Breast epithelium (tissue), 4 donors: ENCODE measurements at places on chromosomes 13 and 19. TPM values are rescaled to one million over a fixed set of nuclear protein-coding genes. Genes with fewer than 3 reads are reported as not detected.

Gene KCNRG
- 2.6 TPM for total RNA-seq

Gene HTR2A
- 1.2 TPM for total RNA-seq

Gene SERTAD1
- total RNA-seq, result 10.4 TPM

Gene CGB1
- total RNA-seq, result not detected

Gene AMH
- total RNA-seq, result not detected

Gene SOX1
- not detected for total RNA-seq

Gene SPTBN4
- total RNA-seq, result 1.6 TPM

Gene HIPK4
- 0.33 TPM for total RNA-seq

Gene ZNF534
- 1.2 TPM for total RNA-seq

Gene CDC37
- total RNA-seq, result 172 TPM

DNA sequence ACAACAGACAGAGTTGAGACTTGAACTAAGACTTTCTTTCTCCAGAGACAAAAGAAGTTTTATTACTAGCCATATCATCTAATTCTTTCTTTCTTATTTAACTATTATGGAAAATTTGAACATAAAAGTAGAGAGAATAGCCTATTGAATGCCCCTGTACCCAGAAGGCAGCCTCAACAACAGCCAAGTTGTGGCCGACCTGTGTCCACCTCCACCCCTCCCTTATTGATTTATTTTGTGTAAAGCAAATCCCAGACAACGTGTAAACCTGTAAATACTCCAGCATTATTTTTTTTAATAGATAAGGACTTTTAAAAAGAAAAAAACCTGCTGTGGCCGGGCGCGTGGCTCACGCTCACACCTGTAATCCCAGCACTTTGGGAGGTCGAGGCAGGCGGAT, 26.1 kb upstream of the FXYD3 start:
- no peak for DNase-seq

- DNase-seq, result no peak
Observed at GRCh38 chr19:41868989-41869300, 8.1 kb upstream of the CD79A start.

GRCh38 chr19:55544776-55545439, 435 bp downstream of the SBK3 start:
- DNase-seq, result no peak

DNA sequence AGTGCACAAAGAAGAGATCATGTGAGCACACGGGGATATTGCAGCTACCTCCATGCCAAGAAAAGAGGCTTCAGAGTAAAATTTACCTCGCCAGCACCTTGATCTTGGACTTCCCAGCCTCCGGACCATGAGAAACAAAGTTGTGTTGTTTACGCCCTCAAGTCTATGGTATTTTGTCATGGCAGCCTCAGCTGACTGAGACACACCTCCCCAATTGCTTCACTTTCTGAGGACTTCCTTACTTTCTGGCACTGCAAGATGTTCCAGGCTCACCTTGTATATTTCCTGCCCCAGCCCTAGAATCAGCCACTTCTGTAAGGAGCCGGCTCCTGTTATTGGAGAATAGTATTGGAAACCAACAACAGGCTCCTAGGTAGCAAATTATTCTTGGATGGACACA, 6.6 kb upstream of the CEBPG start:
- no peak for DNase-seq

GRCh38 chr13:32125751-32126150, 94.2 kb downstream of the FRY start:
- no peak for DNase-seq

DNA sequence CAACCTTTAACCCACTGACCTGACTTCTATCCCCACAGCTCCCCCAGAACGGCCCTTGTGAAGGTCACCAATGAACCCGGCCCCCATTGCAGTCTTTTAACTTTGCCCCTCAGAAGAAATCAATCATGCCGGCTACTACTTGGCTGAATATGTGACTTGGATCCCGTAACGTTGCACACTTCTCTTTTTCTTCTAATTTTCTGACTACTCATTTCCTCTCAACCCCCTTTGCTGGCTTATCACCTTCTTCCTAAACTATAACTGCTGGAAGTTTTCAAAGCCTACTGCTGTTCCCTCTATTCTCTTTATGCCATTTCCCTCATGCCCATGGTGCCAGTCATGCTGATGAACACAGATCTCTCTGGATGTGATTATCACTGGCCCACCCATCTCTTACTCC, 367.6 kb downstream of the DNAJC15 start:
- no peak for DNase-seq

- no peak for DNase-seq
Observed at GRCh38 chr13:71939186-71939585, 72.2 kb upstream of the DACH1 start.

- peak; percentile 87 for DNase-seq
Observed at GRCh38 chr19:38707512-38708114, 36.7 kb downstream of the CAPN12 start.

DNA sequence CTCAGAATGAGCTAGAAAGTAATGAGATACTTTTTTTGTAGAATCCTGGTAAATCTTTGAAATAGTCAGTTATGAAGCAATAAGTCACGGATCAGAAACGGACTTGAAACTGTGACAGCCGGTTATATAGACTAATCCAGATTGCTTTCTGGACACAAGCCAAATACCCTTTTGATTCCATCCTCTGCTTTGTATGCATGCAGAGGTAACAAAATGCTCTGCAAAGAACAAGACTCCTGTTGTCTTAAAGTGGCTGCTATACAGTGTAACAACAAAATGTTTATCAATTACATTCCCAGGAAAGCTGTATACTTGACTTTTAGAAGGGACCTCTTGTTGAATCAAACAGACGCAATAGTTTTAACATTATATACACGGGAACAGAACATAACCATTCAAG, 66.5 kb upstream of the STARD13 start:
- DNase-seq, result no peak

DNA sequence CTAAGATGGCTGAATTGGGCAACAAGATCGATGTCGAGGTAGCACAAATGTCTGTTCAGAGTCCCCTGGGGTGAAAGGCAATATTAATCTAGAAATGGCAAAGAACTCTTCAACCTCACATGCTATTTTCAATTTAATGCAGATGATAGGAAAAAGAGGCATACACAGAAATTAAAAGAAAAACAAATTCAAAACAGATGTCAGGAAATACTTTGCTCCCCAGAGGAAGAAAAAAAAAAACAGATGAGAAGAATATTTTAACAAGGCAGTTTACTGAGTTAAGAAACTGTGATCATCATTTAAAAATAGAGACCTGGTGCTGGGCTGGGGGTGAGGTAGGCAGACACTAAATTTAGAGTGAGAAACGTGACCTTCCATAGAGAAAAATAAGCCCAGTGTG, 421.9 kb upstream of the ARGLU1 start:
- no peak for DNase-seq

DNA sequence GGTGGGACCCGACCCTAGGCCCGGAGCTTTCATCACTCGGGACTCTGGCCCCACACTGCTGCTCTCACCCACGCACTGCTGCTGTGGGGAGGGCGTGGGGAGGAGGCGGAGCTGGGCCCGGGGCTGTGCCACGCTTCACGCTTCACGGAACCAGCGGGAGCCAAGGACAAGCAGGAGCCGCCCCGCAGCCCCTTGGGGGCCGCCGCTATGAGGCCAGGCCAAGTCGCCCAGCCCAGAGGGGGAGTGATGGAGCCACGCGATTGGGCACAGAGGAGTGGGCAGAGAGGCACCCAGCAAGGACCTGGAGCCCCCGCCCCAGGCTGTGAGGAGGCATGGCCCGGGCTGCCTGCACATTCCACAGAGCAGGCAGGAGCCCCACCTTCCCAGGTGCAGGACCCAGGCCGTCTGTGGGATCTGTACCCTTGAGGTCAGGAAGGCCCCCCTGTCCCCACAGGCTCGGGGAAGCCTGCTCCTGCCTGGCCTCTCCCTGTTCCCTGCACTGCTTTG, 10.2 kb upstream of the SUPT20H start:
- DNase-seq, result no peak

DNA sequence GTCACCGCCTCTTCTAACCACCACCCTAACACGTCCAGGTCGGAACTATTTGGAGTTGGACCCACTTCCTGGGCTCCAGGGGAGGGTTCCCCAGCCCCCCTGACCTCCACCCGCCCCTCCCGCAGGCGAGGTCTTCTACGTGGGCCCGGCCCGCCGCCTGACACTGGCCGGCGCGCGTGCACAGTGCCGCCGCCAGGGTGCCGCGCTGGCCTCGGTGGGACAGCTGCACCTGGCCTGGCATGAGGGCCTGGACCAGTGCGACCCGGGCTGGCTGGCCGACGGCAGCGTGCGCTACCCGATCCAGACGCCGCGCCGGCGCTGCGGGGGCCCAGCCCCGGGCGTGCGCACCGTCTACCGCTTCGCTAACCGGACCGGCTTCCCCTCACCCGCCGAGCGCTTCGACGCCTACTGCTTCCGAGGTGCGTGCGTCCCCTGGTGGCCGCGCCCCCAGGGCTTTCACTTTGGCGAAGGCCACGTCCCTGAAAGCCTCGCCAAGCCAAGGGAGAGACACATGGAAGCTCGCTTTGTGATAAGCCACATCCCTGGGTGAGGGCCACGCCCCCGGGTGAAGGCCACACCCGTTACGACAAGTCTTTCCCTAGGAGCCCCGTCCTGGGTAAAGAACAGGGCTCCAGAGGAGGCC, 13.2 kb downstream of the NCAN start:
- DNase-seq, result peak; percentile 22

GRCh38 chr13:42653679-42654078, 79.7 kb downstream of the TNFSF11 start:
- no peak for DNase-seq

GRCh38 chr13:59276436-59276835, 887.3 kb downstream of the DIAPH3 start:
- DNase-seq, result no peak

GRCh38 chr19:4851551-4852290, 15.7 kb downstream of the PLIN3 start:
- peak; percentile 45 for DNase-seq

DNA sequence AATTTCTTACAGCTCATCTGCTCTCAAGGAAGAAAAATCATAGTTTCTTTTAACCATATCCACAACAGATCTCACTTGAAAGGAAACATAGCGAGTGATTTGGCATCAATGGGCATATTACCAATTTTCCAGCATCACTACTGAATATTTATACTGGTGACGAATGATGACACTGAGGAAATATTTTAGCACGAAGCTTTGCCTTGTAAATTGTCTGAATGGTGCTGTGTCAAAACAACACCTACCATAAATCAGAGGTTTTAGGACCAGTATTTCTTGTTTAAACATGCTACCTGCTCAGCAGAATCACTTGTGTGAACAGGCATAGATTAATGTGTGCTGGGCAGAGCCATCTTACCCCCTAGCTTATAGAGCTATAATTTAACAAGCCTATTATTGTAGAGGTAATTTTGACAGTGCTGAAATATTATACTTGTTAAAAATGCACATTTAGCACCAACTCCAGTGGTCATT, 146.8 kb downstream of the ABCC4 start:
- DNase-seq, result no peak

- no peak for DNase-seq
Observed at GRCh38 chr19:15213715-15214381, 13.1 kb upstream of the NOTCH3 start.

DNA sequence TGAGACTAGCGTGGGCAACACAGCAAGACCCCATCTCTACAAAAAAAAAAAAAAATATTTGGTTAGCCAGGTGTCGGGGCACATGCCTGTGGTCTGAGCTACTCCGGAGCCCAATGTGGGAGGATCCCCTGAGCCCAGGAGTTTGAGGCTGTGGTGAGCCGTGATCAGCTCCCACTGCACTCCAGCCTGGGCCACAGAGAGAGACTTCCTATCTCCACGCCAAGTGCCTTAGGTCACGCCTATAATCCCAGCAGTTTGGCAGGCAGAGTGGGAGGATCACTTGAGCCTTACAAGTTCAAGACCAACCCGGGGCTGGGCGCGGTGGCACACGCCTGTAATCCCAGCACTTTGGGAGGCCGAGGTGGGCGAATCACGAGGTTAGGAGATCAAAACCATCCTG, 8.7 kb upstream of the ADAT3 start:
- no peak for DNase-seq

GRCh38 chr13:40072663-40073120, 417.2 kb downstream of the COG6 start:
- DNase-seq, result no peak

GRCh38 chr13:45063261-45063860, 56.9 kb upstream of the GTF2F2 start:
- DNase-seq, result no peak

DNA sequence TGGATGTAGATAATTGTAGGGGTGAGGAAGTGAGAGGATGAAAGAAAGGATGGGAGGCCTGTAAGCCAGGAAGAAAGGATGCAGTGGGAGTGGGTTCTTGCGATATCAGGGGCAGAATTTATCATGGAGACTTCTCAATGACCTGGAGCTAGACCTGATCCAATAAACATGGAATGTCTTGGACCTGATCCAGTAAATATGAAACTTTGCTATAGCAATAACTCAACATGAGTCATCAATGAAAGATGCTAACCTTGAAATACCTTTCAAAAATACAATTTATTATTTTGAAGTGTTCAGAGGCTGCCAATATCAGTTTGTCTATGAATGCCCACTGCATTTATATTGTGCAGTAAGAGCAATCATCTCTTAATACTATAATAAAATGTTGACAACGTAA, 279.5 kb downstream of the POU4F1 start:
- no peak for DNase-seq

GRCh38 chr19:37869766-37870340, 36.5 kb downstream of the WDR87 start:
- DNase-seq, result no peak

GRCh38 chr13:100854006-100854405, 179.4 kb upstream of the TMTC4 start:
- no peak for DNase-seq
